ENCODE measurements at places on chromosomes 12 and 14.

DNA sequence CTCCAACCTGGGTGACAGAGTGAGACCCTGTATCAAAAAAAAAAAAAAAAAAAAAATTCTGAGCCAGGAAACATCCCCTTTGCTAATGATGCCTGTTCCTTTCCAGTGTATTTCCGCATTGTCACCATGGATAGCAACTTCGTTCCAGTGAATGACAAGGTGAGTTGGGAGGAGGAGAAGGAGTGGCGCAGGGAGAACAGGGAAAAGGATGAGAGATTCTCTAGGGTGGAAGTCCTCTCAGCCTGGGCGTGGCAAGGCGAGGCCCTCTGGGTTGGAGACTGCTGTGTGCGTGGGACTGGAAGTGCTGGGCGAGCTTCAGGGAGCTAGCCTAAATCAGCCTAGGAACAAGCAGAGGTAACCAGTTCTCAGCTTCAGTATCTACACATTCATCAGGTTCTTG lies 7.2 kb downstream of the A2ML1 start:
- no peak for DNase-seq

DNA sequence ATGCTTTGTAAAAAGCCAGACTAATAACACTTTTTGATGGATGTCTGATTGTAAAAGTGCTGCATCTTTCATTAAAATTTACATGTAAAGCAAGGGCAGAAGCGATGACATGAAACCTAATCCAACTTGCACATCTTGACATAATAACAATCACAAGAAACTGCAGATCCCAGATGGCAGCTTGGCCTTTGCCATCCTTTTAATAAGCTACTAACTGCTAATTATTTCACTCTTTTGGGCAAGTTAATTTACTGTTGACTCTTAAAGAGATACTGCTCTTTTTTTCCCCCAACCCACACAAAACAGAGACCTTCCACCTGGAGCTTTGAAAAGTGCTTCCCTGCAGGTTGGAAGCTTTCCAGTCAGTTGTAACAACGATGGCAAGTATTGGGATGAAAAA lies 137.5 kb downstream of the NRXN3 start:
- no peak for DNase-seq

DNA sequence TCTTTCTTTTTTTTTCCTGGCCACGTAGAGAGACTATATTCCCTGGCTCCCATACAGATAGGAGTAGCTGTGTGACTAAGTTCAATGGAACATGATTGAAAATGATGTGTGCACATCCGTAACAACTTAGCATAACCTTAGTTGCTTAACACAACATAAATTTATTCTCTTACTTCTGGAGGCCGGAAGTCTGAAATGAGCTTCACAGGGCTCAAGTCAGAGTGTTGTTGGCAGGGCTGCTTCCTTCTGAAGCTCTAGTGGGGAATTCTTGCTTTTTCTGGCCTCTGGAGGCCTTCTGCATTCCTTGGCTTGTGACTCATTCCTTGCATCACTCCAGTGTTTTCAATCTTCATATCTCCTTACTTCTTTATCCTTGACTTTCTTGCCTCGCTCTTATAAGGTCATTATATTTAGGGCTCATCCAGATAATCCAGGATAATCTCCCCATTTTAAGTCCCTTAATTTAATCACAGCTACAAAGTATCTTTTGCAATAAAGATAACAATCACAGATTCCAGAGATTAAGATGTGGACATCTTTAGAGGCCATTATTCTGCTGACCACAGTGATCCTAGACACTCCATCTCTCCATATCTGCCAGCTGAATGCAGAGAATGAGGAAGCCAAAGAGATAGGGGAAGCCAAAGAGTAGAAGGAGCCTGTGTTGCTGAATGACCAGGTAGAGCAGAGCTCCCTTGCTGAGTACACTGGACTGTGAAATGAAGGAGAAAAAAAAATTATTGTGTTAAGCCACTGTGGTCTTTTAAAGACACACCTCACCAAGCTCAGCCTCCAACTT lies 21.0 kb upstream of the SNX6 start:
- DNase-seq: no peak

- DNase-seq: no peak
Observed at GRCh38 chr14:78790271-78790670, 620.1 kb downstream of the NRXN3 start.

DNA sequence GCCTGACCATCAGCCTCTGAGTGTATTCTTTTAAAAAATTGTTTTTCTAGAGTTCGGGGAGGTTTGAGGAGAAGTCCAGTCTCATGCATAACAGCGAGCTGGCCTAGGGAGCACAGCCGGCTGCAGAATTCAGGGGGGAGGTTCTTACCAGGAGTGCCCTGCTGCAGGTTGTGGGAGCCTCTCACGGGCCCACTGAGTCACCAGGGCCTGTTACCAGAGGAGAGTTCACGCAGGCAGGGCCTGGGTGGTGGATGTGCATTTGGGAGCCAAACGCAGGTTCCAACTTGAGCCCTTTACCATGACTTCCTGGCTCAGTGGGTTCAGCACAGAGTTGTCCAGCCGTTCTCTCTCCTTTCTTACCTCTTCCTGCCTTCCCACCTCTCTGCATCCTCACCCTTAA lies 14.4 kb downstream of the CD9 start:
- no peak for DNase-seq

DNA sequence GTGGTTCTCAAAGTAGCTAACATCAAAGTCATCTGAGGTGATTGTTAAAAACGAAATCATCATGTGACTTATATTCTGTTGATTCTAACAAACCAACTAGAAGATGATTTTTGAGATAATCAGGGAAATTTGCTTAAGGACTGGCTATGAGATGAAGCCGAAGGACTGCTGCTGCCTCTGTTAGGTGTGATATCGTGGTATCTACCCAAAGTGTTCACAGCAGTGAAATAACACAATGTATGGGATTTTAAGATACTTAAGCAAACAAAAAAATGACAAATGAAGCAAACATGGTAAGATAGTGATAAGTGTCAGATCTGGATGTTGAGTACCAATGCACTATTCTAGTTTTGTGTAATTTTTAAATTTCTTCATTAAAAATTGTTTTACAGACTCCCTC lies 59.1 kb downstream of the GXYLT1 start:
- no peak for DNase-seq

- DNase-seq: no peak
Observed at GRCh38 chr12:43357141-43357540, 194.9 kb downstream of the ADAMTS20 start.

- DNase-seq: no peak
Observed at GRCh38 chr14:64910847-64911495, 3.3 kb upstream of the CHURC1 start.
